ENCODE measurements at places on chromosomes 3 and 15.

GRCh38 chr3:190258634-190259033 is 63.6 kb downstream of the CLDN1 start:
- DNase-seq = no peak

DNA sequence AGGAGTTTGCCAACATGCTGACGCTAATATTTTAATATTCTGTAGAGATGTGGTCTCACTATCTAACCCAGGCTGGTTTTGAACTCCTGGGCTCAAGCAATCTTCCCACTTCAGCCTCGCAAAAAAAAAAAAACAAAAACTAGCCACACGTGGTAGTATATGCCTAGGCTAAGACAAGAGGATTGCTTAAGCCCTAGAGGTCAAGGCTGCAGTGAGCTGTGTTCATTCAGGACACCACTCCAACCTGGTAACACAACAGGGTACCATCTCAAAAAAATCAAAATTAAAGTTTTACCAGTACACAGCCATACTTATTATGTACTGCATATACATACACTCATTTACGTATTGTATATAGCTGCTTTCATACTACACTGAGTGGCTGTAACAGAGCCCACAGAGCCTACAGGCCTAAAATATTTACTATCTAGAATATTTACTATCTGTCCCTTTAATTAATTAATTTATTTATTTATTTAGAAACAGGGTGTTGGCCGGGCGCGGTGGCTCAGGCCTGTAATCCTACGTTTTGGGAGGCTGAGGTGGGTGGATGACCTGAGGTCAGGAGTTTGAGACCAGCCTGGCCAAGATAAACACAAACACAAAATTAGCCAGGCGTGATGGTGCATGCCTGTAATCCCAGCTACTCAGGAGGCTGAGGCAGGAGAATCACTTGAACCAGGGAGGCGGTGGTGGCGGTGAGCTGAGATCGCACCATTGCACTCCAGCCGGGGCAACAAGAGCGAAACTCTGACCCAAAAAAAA is 23.2 kb downstream of the SMARCC1 start:
- no peak for DNase-seq

- no peak for DNase-seq
These were observed 212.3 kb upstream of the MCTP2 start for GRCh38 chr15:94019062-94019461.

DNA sequence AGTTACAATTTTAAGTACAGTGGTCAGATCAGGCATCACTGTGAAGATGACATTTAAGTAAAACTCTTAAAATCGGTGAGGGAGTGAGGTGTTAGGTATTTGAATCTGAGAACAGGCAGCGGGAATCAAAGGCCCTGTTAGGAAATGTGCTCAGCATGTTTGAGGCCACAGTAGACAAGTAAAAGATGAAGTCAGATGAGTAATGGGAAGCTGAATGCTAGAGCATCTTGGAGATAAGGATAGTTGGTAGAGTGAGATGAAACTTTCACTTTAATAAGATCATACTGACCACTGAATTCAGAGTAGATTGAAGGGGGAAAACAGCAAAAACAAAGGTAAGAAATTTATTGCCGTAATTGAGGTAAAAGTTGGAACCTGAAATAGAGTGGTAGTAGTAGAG is 61.6 kb downstream of the DCBLD2 start:
- DNase-seq = no peak

GRCh38 chr15:58457466-58457965 is 25.7 kb downstream of the LIPC start:
- DNase-seq = no peak

DNA sequence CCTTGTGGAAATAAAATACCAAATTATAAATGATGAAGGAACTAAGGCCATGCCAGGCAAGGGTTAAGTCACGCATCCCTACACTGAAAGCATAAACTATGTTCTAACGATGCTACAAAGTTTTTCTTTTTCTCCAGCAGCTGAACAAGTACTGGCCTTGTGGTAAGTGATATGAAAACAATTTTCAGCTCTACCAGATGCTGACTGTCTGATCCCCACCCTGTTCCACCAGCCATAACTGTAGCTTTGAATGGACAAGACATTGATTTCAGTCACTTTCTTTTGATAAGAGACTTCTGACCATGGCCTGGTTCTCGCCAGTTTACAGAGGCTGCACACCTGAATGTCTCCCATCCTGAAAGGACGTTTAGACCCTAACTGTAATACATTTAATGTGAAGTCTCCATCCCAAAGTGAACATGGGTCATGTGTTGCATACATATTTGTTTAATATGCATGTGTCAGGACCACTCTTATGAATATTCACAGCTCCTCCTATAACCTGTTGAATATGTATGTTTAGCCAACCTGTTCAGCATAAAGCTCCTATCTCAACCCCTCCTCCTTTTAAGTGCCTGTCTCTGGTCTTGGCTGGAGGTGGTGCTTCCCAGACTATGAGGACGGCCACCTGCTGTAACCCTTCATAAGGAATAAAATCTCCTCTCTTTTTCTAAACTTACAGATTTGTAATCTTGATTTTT is 33.4 kb downstream of the MASP1 start:
- no peak for DNase-seq

DNA sequence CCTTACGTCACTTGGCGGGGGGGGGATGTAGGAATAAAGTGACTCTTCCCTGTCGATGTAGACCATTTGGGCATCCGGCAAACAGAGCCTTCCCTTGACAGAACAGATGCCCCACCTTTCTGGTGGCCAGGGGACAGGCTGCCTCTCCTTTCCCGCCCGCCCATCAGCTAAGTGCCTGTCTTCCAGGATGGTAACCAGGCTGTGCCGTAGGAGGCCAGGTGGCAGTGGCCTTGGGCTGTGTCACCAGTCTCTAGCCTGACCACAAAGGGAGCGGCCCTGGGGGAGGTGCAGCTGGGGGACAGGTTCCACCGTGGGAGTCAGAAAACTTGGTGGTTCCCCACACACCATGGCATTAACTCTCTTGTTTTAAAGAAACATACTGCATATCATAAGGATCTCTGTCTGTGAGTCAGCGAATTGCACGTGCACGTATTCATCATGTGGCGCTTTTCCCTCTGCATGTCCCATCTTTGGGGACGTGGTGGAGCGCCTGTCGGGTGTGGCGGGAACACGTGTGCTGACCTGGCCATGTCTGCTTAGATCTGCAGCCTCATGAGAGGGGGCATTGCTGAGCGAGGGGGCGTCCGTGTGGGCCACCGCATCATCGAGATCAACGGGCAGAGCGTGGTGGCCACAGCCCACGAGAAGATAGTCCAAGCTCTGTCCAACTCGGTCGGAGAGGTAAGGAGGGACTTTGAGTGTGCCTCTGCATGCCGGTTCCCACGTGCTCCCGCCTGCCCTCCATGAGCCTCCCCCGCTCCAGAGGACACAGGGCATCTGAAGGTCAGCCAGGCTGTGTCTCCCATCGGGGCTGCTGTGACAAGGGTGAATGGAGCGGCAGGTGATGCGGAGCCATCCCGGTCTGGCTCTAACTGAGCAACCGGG is 156.0 kb downstream of the NSMCE3 start:
- no peak for DNase-seq

DNA sequence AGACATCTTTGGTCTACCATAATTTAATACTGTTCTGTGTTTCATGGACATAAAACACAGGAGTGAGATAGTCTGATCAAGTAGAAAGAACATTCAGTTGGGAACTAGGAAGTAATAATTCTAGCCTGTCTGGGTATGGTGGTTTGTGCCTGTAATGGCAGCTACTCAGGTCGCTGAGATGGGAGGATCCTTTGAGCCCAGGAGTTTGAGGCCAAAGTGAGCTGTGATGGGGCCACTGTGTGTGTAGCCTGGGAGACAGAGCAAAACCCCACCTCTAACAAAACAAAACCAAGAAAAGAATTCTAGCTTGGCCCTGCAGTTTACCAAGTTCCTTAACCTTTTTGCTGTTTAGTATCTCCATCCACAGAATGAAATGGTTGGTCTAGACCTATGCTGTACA is 36.8 kb downstream of the KAT2B start:
- DNase-seq = no peak

DNA sequence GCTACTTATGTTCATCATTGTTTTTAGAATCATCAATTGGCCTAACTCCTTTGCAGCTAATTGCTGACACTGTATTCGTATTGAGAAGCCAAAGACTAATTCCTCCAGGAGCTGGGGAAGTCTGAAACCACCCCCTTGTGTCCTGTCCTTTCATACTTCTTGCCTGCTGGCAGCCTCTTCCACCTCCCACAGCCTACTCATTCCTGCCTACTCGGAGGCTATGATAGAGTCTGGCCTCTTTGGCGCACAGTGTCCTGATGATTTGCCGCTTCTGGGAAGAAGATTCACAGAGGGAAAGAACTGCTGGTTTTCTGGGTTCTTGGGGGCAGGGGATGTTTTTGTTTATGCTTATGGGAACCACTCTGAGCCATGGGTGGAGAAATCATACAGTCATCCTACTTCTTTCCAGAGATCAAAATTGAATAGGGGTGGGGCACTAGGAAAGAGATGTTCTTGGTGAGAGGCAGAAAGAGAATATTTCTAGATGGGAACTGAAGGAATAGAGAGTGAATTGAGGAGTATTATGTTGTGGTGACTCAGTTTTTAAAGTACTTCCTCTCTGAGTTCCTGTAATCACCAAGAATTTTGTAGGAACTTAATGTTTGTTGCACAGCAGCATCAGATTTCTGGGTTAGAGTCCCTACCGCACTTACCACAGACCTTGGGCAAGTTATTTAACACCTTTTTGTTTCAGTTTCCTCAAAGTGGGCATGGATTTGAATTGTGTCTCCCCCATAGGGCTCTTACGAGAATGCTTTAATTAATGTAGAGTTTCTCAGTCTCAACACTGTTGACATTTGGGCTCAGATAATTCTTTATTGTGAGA is 22.1 kb upstream of the SCAANT1 start:
- no peak for DNase-seq

DNA sequence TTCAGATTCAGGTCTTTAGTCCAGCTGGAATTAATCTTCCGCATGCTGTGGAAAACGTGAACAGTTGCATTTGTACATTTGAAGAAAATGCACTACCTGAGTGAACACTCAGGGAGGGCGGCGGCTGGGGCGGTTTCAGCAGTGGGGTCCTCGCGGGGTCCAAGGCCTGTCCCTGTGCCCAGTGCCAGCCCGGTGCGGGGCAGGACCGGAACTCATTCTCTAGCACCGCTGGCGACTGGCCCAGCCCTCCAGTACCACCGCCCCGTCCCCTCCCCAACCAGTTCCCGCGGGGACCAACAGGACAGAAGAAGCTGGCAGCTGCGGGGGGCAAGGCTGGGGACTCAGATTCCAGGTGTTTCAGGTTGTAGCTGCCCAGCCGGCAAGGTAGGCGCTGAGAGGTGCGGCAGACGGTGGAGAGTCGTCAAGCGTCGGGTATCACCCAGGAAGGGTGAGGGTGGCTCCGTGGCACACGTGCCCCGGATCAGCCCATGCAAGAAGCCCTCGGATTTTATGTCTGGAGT is 72.2 kb upstream of the ARNT2 start:
- no peak for DNase-seq

GRCh38 chr15:51776952-51777569 is 25.7 kb downstream of the TMOD2 start:
- peak; percentile 29 for DNase-seq

All from stimulated activated CD4-positive, alpha-beta T cell treated with anti-CD3 and anti-CD28 coated beads, Interleukin-1b, Interleukin-23, amount 100 ng/mL, for 1 hour (primary cell).